Stimulated activated CD4-positive, alpha-beta T cell treated with anti-CD3 and anti-CD28 coated beads, Interleukin-4, amount 100 ng/mL, for 48 hours (primary cell): ENCODE measurements at places on chromosomes 7 and 10.

- DNase-seq: no peak
These were observed 199.1 kb upstream of the PRKCQ start for GRCh38 chr10:6778992-6779701.

DNA sequence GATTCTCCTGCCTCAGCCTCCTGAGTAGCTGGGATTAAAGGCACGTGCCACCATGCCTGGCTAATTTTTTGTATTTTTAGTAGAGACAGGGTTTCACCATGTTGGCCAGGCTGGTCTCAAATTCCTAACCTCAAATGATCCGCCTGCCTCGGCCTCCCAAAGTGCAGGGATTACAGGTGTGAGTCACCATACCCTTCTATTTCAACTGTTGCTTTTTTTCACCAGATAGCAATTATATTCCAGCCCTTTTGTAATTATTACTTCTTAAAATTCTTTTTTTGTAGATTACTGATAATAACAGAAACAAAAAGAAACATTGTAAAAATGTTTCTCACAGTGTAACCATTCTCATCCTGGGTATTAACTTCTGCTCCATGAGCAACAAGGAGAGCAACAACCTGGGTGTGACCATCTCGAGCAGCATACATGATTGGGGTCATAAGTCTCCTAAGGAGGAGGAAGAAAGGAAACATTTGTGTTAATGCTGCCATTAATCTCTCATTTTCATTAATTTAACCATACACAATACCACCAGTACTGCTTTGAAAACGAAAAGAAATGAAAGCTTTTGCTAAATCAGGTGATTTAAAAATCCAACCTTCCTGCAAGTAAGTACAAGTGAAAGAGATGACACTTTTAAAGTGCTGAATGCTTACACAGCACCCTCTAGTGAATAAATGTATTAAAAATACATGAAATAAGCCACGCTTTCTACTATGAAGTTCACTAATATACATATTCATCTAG lies 41.8 kb downstream of the ASZ1 start:
- DNase-seq: no peak

GRCh38 chr10:132270721-132271457 lies 36.9 kb downstream of the STK32C start:
- DNase-seq: no peak

DNA sequence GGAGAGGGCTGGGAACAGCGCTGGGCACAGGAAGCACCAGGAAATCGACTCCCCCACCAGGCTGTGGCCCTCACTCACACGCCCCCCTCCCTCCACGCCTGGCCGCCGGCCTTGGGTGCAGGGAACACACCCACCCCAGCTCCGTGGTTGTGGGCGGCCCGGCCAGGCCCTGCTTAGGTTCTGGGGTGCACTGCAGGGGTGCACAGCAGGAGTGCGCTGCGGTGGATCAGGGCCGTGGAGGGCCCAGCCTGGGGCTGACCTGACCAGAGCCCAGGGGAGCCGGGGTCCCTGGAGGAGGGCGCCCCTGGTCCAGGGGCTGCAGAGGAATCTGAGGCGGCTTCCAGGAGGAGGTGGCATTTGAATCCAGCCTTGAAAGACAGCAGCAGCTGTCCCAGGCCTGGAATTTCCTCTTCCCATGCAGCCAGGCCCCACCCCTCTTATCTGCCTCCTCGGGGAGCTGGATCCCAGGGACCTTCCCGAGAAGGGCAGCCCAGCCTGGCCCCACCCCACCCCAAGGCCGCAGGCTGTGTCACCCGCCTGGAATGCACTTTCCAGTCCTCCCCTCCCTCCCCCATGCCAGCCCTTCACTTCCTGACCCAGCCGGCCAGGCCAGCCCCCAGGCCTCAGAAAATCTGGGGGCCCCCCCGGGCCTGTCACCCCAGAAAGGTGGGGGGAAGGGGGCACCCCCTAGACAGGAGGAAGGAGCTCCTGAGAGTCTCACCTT lies 18.4 kb upstream of the PDGFA start:
- DNase-seq: no peak

DNA sequence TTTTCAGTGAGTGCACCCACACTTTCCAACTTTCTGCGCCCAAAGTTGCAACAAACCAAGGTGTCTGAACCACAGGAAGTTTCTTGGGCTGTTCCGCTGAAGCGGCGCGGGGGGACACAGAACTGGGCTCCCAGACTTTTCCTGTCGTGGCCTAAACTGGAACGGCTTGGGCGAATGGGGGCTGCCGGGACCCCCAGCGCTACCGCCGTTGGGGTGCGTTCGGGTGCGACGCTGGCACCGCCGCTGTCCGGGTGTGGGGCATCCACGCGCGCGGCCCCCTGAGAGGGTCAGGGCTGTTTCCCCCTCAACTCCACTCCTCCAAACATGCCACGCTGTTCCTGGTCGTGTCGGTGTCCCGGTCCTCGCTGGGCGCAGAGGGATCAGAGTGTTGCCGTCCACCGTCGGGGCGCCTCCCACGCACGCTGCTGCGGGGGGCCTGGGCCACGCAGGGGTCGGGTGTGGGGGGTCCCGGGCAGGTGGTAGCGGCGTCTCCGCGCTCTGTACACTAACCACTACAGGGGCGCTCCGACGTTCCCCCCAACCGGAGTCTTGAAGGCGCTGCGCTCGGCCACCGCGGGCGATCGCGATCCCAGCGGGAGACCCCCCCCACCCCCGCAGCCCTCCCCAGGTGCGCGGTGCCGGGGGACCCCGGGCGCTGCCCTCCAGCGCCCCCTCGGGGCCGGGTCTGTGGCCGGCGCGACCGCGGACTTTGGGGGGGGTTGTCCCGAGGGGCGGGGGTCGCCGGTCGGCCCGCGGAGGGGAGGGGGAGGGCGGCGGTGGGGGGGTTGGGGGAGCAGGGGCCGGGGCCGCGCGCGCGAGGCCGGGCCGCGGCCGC lies 2.2 kb upstream of the CUX1 start:
- DNase-seq: peak; percentile 40

DNA sequence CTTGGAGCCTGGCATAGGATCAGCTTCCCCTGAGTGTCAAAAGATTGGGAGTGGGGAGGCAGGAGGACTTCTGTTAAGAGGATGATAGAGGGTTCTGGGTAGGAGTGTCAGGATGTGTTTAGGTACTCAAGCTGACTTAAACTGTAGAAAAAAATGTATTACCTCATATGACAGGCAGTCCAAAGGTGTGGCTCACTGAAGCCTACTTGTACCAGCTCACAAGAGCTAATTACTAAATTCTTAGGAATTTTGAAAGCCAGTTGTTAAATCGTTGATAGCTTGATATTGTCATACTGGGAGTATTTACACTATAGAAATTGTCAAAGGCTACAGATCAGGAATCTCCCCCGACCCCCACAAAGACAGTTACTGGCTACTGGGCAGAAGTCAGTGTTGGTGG lies 32.1 kb downstream of the FAS start:
- no peak for DNase-seq

GRCh38 chr10:72800000-72800740 lies 93.4 kb upstream of the OIT3 start:
- DNase-seq: no peak

- peak; percentile 32 for DNase-seq
These were observed 8.7 kb upstream of the ASB4 start for GRCh38 chr7:95476904-95477594.

DNA sequence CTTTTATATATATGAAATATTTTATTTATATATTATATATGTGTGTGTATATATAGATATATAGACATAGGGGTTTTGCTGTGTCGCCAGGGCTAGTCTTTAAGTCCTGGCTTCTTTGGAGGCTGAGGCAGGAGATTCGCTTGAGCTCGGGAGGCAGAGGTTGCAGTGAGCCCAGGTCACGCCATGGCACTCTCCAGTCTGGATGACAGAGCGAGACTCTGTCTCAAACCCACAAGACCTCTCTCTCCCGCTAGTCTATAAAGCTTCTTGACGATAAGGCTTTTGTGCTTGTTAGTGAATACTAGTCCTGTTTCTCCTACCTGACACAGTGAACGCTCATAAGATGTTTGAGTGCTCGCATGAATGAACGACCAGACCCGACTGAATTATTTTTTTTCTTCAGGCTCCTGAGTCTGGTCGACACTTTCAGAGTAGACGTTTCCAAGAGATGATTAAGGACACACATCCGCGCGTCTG lies 577 bp upstream of the DDX21 start:
- DNase-seq: no peak

DNA sequence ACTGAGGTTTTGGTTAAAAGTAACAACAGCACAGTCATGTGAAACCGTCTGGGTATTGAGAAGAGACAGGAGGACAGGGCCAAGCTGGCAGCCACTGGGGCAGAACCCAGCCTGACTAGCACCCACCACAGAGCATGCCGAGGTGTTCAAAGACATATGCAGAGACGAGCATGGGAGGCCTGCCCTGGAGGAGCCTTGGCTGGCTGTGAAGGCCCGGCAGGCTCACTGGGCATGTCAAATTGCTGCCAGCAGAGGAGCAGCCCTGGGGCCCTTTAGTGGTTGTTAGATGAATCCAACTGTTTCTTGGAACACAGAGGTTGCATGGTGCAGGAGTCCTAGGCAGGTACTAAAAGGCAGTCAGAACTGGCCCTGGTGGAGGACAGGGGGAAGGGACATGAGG lies 5.0 kb upstream of the GDF2 start:
- no peak for DNase-seq

DNA sequence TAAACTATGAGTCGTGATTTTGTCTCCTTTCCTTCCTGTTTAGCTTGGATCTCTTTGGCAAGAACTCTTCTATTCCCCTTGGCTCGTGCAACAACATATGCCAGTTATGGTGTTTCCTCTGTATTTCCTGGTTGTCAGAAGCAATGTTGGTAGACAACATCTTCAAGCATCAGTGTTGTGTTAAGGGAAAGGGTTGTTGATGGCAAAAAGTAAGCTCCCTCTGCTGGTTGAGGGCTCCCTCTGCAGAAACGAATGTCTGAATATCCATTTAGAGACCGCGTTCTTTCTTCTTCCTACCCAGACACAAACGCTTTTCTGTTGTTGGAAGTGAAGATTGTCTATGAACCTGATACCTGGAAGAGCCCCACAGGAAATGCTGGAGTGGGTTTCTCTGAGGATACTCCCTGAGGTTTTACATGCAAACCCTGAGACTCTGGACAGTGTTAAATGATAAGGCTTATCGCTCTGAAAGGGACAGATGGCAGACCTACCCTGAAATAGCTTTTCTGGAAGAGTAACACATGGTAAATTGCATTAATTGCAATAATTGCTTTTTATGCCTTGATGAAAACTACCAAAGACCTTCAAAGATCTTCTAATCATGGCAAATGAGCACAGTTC lies 23.5 kb upstream of the C1QL3 start:
- DNase-seq: no peak

GRCh38 chr10:46079831-46080585 lies 33.9 kb upstream of the MSMB start:
- no peak for DNase-seq

- DNase-seq: no peak
These were observed 157.3 kb upstream of the BET1 start for GRCh38 chr7:94161476-94161875.

GRCh38 chr10:24415455-24416125 lies 206.7 kb downstream of the KIAA1217 start:
- no peak for DNase-seq

DNA sequence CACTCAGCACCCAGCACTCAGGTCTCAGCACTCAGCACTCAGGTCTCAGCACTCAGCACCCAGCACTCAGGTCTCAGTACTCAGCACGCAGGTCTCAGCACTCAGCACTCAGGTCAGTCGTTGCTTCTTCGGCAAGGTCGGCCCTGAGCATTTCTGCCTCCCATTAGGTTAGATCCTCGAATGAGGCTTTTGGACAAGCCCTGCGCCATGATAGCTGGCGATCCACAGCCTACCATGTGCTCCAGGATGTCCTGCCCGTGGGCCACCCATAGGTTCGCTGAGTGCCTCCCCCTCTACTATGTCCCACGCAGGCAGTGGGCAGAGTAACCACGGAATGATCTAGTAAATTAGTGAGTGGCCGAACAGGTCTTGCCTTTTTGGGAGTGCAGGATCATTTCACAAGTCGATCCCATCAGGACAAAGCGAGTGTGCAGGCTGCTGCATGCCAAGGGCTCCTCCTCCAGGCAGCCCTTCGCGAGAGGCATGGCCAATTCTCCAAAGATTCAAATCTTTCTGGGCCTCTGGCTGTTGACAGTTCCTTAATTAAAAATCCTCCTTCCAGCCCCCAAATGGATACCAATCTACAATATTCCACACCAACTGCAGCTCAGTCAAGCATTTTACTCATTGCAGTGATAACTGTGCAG lies 206.3 kb downstream of the ADARB2 start:
- DNase-seq: no peak

GRCh38 chr7:102012941-102013461 lies 195.6 kb downstream of the CUX1 start:
- DNase-seq: no peak

DNA sequence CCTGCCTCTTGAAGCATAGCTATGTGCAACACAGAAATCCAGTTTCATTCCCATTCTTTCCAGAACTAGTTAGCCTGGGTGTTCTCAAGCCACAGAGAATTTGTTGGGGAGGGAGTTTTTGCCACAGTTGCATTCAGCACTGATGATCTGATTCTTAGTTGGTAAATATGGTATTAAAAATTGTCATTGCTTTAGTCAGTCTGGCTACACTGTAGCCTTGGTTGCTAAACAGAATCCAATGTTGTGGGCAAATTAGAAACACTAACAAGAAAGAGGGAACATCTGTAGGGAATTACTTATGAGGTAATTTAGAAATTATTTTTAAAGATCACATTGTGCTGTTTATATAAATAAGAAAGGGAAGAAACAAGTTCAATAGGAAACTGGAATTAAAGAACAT lies 57.0 kb upstream of the CC2D2B start:
- DNase-seq: no peak

GRCh38 chr7:110387689-110388088 lies 703.2 kb upstream of the LRRN3 start:
- no peak for DNase-seq

- no peak for DNase-seq
These were observed 6.3 kb upstream of the EMX2 start for GRCh38 chr10:117536072-117536865.
